Gastroesophageal sphincter (tissue), 4 donors: ENCODE measurements at places on chromosomes 1 and 21. TPM values are rescaled to one million over a fixed set of nuclear protein-coding genes. Genes with fewer than 3 reads are reported as not detected.

DNA sequence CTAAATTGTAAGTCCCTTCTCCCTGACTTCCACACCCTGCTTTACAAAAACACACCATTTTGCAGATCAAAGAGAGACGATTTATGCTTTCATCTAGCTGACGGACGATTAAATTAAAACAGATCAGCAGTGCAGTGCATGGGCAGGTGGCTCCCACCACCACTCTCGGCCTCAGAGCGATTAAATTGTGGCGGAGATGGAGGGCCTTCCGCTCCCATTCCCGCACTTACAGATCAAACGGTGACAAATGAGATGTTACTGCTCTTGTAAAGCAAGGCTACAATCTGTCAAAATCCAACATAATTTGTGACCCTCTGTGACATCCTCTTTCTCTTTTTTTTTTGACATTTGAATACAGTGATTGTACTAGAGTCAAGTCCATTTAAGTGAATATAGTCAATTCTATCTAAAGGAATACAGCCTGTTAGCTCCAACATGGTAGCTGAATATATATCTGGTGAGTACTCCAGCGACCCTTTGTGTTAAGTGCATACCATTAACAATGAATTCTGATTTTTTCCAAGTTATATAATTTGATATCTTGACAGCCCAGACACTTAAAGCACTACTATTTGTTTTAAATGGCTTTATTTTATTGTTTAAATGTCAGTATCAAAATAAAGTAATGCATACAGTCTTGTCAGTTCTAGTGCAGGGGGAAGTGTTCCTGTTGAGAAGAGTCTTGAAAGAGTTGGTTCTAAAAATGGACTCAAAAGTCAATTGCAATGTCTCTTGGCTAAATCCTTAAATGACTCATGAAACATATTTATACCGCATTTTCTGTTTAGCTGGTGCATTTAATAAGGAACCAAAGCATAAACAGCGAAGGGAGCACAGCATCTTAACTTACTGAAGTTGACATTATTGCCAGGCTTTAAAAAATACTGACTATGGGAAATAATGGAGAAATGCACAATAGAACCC, 109.0 kb downstream of the ESRRG start:
- ATAC-seq: no peak

DNA sequence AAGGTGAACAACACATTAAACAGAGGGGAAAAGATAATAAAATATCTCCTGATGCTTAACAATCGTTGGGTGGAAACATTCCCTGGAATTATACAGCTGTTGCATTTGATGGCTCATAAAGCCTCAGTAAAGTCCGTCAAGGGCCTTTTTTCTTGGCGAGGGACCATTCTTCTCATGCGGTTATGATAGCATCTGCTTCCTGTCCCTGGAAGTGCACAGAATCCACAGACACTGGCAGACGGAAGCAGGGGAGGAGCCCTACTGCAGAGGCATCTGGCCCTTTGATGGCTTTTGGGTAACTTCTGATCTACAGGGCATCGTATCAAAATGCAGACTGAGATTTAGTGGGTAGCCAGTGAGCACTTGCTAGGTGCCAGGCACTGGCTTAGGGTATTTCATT, 286.9 kb downstream of the KIF26B start:
- no peak for ATAC-seq

The MRPL20 gene
- 121 TPM for total RNA-seq

GRCh38 chr1:53654216-53655210, 84.5 kb downstream of the GLIS1 start:
- no peak for ATAC-seq

The ZBTB7B gene
- total RNA-seq: 52.8 TPM
